T47D (cell line): ENCODE measurements at places on chromosomes 12 and 14.
A peak's percentile ranks its signal among the peaks of the same experiment; 100 is the strongest.

GRCh38 chr12:13534645-13535398 is 338.3 kb downstream of the EMP1 start:
- no peak for DNase-seq

DNA sequence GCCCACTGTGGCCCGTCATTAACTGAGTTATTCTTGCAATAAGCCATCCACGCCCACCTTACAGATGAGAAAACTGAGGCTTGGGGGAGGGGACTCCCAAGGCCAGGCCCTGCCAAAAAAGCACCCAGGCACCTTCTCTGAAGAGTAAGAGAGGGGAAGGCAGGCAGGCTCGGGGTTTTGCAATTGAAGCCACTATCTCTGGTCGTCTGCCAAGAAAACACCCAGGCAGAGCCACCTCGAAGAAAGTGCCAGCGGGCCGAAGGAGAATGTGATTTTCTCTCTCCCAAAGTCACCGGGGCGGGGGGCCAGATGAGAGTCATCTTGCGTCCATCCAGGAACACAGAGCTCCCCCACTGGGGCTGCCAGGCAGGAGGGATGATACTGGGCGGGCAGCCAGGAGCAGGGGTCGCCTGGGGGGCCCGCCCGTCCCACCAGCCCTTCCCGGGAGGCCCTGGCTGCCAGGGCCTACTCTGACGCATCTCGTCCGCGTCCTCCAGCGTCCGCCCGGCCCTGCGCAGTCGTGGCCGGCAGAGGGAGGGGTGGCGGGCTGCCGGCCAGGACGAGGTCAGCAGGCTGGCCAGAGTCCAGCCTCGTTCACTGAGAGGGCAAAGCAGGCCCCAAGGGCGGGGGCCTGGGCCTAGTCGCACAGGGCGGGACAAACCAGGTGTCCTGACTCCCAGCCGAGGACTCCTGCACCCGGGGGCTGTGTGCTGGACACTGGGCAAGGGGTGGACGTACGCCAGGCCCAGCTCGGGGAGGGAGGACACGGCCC is 74.3 kb downstream of the RFLNA start:
- no peak for DNase-seq

GRCh38 chr12:131882804-131883520 is 11.5 kb upstream of the ULK1 start:
- no peak for DNase-seq

DNA sequence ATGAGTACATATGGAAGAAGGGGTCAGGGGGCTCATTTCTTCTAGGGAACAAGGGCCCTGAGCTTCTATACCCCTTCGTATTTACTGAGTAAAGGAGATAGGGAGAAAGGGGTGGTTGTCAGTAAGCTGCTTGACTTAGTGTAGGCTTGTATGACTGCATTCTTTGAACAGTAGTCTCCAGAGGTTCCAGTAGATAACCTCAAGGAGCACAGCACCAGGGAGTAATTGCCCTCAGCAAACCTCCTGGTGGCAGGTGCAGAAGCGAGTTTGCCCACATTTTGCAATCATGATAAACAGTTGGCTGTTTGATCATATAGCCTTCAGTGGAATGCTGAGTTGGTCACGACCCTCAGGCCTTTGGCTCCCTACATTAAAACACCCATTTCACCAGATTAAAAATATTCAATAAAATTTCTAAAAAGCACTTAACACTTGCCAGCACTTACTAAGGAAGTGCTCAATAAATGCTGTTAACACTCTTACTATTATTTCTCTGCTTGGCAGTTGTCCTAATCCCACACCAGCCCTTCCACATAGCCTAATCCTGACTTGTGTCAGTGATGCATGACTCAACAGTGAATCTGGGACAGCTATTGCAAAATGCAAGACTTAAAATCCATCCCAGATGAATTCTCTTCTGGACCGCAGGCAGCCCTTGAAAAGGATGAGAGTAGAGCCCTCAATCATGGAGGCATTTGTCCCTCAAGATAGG is 3.7 kb upstream of the DHRS4L2 start:
- DNase-seq = no peak

DNA sequence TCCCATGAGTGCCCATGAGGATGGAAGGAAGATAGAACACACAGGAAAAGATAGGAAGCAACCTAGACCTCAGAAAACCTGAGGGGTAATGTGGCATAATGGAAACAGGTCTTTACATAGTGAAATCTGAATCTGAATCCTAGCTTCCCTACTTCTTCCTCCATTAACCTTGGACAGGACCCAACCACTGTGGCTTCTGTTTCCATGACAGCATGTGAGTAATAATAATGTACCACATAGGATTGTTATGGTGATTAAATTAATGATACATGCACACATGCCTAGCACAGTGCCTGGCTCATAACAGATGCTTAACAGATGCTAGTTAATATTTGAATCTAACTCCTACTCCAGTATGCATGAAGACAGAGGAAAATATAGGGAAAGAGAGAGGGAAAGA is 11.2 kb downstream of the TTC9 start:
- DNase-seq = no peak

GRCh38 chr12:45732250-45732649 is 2.7 kb downstream of the ARID2 start:
- DNase-seq = no peak

DNA sequence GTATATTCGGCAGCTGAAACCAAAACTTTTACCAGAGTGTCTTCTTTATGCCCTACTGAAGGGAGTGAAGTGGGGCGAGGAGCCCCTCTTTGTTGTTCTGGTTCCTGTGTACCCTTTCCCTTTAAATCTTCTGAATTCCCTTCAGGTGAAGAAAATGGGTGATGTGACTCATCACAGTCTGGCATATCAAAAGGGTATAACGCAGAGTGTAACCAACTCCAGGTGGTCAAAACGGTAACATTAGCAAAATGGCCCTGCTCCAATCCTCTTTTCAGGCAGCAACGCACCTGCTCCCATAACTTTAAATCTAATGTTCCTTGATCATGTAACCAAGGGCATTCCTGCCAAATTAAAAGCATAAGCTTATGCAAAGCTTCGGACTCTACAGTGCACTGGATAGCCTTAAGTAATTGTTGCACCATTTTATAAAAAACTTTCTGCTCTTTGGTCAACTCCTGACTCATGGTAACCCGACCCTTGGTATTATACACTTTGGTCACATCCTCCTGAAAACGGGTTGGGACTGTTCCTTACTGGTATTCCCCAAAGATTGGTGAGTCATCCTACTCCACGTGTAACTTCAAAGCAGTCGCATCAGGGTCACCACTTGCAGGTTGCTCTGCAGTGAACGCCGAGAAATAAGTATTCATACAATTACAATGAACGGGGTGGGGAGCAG is 83.1 kb downstream of the KCNMB4 start:
- peak; percentile 24 for DNase-seq

DNA sequence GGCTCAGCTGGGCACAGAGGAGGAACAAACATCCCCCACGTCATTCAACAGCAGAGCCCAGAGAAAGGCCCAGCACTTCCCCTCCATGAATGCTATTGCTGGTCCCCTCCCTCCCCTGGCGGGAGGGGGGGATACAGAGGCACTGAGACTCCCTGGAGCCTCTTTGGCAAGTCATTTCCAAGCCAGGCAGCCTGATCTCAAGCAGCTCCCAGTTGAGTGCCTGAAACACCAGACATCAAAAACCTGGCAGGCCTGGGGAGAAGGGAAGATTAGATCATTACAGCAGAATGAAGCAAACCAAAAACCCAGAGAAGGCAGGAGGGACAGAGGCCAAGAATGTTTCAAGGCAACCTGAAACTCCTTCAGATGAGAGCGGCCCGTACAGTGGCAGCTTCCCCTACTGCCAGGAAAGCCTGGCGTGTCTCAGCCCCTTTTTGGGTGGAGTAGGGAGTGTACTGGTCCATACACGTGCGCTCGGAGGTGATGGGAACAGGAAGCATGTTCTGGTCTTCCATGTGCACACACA is 92.1 kb downstream of the LRRC74A start:
- DNase-seq = peak; percentile 54

GRCh38 chr12:31872831-31873604 is 86.2 kb upstream of the RESF1 start:
- no peak for DNase-seq

GRCh38 chr12:58310809-58311622 is 369.6 kb downstream of the ATP23 start:
- DNase-seq = peak; percentile 81

- peak; percentile 83 for DNase-seq
These were observed 617.6 kb downstream of the LRFN5 start for GRCh38 chr14:42224053-42224888.

DNA sequence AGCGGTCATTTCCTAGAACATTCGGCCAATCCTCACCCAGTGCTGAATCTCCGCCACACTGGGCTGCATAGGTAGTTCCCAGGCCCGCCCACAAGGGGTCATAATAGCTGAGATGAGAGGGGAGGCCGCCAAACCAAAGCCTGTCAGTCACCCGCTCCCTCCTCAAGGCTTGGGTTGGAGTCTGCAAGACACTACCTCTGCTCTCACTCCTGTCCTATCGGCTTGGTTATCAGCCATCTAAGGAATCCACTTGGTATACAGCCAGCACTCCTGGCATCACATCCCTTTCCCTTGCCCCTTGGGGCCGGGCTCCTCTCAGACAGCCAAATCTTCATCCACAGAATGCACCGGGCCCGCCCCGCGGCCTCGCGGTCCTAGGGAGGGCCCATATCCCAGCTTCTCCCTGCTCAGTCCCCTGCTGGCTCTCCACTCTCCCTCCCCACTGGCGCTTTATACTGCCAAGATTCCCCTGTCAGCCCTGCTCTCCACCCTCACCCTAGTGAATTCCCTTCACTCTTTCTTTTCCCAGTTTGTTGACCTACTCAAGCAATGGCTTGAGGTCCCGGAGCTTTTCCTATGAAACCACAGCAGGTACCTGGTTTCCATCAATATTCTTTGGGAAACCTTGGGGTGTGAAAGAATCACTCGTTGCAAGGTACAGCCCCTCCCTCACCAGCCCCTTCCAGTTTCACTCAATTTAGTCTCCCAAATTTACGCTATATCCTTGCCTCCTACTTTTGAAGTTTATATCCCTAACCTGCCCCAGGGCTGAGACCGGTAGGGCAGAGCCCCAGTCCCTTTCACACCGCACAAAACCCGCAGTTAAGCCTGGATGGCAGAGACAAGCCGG is 1.4 kb downstream of the IFFO1 start:
- DNase-seq = peak; percentile 33

DNA sequence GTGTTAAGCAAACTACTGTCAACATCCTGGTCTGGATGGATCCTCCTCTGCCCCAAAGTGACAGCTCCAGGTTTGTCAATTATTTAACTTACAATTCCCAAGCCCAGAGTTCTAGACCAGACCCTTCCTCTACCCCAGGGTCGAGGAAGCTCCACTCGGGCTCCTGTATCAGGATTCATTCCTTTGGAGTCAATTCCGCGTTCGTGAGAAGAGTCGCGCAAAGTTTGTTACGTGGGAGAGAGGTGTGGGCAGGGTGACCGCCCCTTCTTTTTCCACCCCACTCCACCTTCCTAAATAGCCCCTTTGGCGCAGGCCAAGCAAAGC is 479 bp downstream of the SEL1L start:
- no peak for DNase-seq
